ENCODE measurements at places on chromosomes 6 and 20. TPM values are rescaled to one million over a fixed set of nuclear protein-coding genes. Genes with fewer than 3 reads are reported as not detected.

The SYCP2 gene
- total RNA-seq, result 1.2 TPM

The RNF182 gene
- total RNA-seq, result 3.6 TPM

DNA sequence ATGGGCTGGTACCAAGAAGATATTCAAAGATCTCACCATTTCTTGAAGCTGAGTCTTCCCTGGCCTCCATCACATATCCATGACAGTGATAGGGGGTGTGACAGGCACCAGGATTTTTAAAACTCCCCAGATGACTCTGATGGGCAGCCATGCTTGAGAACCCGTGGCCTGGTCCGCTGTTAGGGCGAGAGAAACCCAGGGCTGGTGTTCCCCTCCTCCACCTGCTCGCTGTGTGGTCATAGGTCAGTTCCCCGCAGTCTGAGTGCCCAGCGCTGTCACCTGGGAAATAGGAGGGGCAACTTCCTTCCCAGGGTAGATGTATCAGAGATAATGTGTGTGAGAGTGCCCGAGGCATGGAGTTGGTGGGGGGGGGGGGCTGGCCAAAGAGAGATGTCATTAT, 50.9 kb downstream of the TMEM242 start:
- no peak overlapping the region for H3K27ac ChIP-seq
- DNase-seq, result peak; percentile 45
- H3K36me3 ChIP-seq, result no peaks in the 10 kb centered on the region
- peaks cover 2% of the 10 kb centered on the region for H3K4me1 ChIP-seq
- H3K4me3 ChIP-seq, result no peak overlapping the region
- H3K27me3 ChIP-seq, result peaks cover 9% of the 10 kb centered on the region

The HLA-DRB1 gene
- 14.6 TPM for total RNA-seq

DNA sequence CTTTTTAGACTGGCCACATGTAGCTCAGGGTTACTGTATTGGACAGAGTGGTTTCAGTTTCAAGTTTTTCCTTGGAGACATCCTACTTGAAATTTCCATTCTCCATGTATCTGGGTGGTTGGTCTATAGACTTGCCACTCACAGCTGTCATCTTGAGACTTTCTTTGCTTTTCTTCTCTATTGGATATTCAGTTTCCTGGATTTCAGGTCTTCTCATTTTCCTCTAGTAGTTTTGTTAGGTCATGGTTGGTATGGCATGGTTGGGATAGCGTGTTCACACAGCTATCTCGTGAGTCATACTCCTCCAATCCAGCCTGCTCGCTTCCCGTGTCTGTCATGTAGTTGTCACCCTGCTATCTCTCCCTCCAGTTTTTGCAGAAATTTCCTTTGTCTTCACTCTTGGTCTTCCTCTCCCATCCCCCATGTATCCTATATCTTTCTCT, 48.3 kb downstream of the PTPN1 start:
- peaks cover 33% of the 10 kb centered on the region for H3K36me3 ChIP-seq
- no peak for DNase-seq
- no peak overlapping the region for H3K27ac ChIP-seq
- H3K4me1 ChIP-seq, result no peaks in the 10 kb centered on the region
- no peaks in the 10 kb centered on the region for H3K27me3 ChIP-seq

DNA sequence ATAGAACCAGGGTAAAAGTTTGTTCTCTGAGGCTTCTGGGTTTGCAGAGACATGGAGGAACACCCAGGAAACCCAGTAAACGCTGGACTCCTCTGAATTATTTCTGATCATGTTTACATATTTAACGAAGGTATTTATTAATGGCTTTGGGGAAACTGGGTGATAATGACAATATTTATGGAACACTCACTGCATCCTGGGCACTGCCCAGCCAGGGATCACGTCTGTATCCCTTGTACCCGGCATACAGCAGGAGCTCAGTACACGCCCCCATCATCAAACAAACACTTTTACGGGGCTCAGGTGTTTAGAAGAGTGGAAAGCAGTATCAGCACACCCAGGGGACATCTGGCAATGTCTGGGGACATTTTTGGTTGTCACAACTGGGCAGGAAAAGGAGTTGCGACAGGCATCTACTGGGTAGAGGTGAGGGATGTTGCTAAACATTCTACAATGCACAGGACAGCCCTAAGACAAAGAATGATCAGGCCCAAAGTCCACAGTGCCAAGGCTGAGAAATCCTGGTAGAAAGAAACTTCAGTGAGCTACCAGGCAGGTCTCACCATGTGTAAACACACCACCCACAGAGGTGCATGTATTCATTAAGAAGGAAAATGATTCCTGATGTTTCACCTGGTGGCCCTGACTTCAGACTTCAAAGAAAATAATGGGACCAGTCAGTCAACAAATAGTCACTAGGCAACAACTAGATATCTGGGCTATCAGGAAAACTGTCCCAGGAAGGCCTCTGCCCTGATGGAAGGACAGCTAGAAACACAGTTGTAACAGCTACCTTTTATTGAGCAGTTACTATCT, 35.3 kb downstream of the ZMYND8 start:
- H3K4me3 ChIP-seq, result no peak overlapping the region
- peak overlapping the region; percentile 41 for H3K27ac ChIP-seq
- peaks cover 27% of the 10 kb centered on the region for H3K4me1 ChIP-seq
- peaks cover 25% of the 10 kb centered on the region for H3K36me3 ChIP-seq

GRCh38 chr20:17445543-17445942, 85.6 kb downstream of the BFSP1 start:
- DNase-seq, result no peak
- no peak overlapping the region for H3K4me3 ChIP-seq
- H3K36me3 ChIP-seq, result no peaks in the 10 kb centered on the region
- H3K27me3 ChIP-seq, result no peaks in the 10 kb centered on the region

DNA sequence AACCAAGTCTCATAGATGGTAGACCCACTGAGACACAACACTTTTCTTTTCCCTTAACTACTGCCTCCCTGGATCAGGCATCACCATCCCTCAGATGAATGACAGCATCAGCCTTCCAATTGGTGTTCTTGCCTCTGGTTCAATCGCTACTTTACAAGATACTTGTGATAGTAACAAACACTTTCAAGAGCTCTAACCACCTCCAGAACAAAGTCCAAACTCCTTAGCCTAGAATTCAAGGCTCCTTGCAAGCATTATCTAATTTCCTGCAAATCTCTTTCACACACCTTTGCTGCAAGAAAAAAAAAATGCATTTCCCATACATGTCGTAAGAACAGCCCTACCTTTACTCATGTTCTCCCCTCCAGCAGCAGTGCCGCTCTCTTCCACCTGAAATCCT, 33.1 kb downstream of the RALGAPA2 start:
- H3K4me3 ChIP-seq, result no peak overlapping the region
- peaks cover 5% of the 10 kb centered on the region for H3K36me3 ChIP-seq
- H3K27me3 ChIP-seq, result no peaks in the 10 kb centered on the region
- no peak overlapping the region for H3K27ac ChIP-seq

DNA sequence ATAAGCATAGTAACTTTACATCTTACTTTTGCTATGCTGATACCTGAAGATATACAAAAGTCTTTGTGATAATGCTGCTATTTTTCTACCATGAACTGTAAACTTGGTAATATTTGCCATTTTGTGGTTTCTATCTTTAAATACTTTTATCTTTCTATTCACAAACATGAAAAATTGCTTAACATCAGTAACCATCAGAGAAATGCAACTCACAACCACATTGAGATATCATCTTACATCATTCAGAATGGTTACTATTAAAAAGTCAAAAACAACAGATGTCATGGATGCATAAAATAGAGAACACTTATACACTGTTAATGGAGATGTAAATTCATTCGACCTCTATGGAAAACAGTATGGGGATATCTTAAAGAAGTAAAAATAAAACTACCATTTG, 112.0 kb downstream of the TRDN start:
- no peaks in the 10 kb centered on the region for H3K27me3 ChIP-seq
- no peak for DNase-seq

GRCh38 chr6:80472271-80472670, 365.8 kb downstream of the BCKDHB start:
- no peak overlapping the region for H3K27ac ChIP-seq
- no peaks in the 10 kb centered on the region for H3K4me1 ChIP-seq
- no peaks in the 10 kb centered on the region for H3K36me3 ChIP-seq
- H3K27me3 ChIP-seq, result no peaks in the 10 kb centered on the region
- no peak for DNase-seq
- H3K4me3 ChIP-seq, result no peak overlapping the region

DNA sequence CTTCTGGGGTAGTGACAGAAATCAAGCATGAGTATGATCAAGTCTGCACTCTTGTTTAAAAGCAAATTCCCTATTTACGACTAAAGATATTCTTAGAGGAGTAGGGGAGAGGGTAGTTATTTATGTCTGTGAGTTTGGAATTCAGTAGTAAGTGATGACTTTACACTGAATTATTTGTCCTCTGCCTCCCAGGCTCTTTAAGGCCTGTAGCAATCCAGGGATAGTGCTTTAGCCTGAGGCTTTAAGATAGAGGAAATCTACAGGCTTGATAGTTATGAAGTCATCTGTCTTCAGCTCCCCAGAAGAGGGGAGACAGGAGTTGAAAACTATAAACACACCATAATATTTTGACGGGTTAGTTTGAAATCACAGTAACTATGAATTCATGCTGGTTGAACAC, 664.5 kb downstream of the EPM2A start:
- no peak overlapping the region for H3K27ac ChIP-seq
- H3K4me1 ChIP-seq, result no peaks in the 10 kb centered on the region
- H3K36me3 ChIP-seq, result no peaks in the 10 kb centered on the region
- no peak for DNase-seq

- H3K4me3 ChIP-seq, result no peak overlapping the region
- H3K27me3 ChIP-seq, result no peaks in the 10 kb centered on the region
- H3K36me3 ChIP-seq, result peaks cover 46% of the 10 kb centered on the region
- H3K4me1 ChIP-seq, result no peaks in the 10 kb centered on the region
- no peak overlapping the region for H3K27ac ChIP-seq
These were observed 87.5 kb downstream of the SYNJ2 start for GRCh38 chr6:158068893-158069799.

- peak; percentile 57 for DNase-seq
- H3K36me3 ChIP-seq, result no peaks in the 10 kb centered on the region
- no peak overlapping the region for H3K4me3 ChIP-seq
- no peaks in the 10 kb centered on the region for H3K27me3 ChIP-seq
- no peaks in the 10 kb centered on the region for H3K4me1 ChIP-seq
These were observed 4.3 kb downstream of the OR2J3 start for GRCh38 chr6:29112135-29112534.

DNA sequence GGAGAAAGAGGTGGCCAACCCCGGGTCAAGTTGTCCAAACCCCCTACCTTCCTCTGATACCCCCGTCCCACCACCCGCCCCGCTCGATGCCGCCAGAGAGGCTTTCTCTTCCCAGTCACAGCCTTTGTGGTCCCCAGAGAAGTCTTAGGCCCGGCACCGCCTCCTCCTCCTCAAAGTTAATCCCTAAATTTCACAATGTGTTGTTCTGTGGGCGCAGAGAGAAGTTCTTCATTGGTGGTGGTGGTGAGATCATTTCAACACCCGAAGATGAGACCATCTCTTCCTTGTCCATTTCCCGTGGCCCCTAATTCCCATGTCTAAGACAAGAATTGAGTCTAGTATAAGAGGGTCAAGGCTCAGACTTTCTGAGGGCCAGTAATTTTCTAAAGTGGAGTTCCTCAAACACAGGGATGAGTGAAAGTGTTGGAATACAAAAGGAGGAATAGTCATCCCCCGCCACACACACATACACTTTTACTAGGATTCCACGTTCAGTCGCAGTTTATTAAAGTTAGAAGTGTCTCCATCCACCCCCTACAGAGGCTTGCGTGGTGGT, 10.4 kb downstream of the TRIM31 start:
- H3K36me3 ChIP-seq, result no peaks in the 10 kb centered on the region
- peak overlapping the region; percentile 76 for H3K4me3 ChIP-seq
- H3K27ac ChIP-seq, result no peak overlapping the region
- H3K4me1 ChIP-seq, result no peaks in the 10 kb centered on the region

DNA sequence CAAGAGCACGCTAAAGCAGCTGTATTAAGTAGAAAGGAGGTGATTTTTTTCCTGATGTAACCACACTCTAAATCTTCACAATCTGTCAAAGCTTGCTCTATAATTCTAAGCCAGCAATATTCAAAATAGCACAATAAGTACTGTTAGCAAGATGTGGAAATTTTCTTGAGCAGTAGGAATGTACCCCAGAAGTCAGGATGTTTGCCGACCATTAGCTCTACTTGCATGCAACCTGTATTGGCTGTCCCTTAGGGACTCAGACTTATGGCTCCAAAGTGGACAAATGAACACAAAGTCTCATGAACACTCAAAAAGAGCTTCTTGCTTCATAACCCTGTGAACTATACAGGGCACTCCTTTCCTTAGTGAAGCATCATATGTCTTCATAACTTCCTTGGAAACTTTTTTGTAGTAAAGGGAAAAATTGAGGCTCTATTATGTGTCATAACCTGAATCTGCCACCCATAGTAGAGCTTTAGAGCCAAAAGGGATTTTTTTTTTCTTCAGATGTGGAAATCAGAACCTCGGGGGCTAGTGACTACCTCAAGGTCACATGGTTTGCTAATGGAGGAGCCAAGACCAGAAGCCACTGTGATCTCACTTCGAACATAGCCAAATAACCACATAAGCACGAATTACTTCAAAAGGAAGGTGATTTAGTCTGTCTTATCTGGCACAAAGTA, 54.5 kb downstream of the ADGRG6 start:
- no peak overlapping the region for H3K27ac ChIP-seq
- no peak for DNase-seq
- H3K4me1 ChIP-seq, result no peaks in the 10 kb centered on the region
- no peaks in the 10 kb centered on the region for H3K27me3 ChIP-seq
- no peak overlapping the region for H3K4me3 ChIP-seq

GRCh38 chr6:39980839-39981580, 46.7 kb upstream of the MOCS1 start:
- peaks cover 9% of the 10 kb centered on the region for H3K27me3 ChIP-seq
- H3K4me1 ChIP-seq, result peaks cover 5% of the 10 kb centered on the region
- H3K4me3 ChIP-seq, result no peak overlapping the region
- DNase-seq, result peak; percentile 71

- no peak overlapping the region for H3K4me3 ChIP-seq
- DNase-seq, result no peak
- H3K27me3 ChIP-seq, result no peaks in the 10 kb centered on the region
- peaks cover 20% of the 10 kb centered on the region for H3K4me1 ChIP-seq
- no peak overlapping the region for H3K27ac ChIP-seq
These were observed 374.1 kb upstream of the CITED2 start for GRCh38 chr6:139748353-139749146.

- no peaks in the 10 kb centered on the region for H3K4me1 ChIP-seq
- no peak overlapping the region for H3K27ac ChIP-seq
- no peak for DNase-seq
- H3K27me3 ChIP-seq, result no peaks in the 10 kb centered on the region
- H3K4me3 ChIP-seq, result no peak overlapping the region
These were observed 16.6 kb upstream of the ZNF831 start for GRCh38 chr20:59146780-59147565.

- DNase-seq, result no peak
- H3K36me3 ChIP-seq, result no peaks in the 10 kb centered on the region
- no peaks in the 10 kb centered on the region for H3K4me1 ChIP-seq
These were observed 263.1 kb upstream of the ZFP64 start for GRCh38 chr20:52454660-52455059.

The DNAH8 gene
- not detected for total RNA-seq

DNA sequence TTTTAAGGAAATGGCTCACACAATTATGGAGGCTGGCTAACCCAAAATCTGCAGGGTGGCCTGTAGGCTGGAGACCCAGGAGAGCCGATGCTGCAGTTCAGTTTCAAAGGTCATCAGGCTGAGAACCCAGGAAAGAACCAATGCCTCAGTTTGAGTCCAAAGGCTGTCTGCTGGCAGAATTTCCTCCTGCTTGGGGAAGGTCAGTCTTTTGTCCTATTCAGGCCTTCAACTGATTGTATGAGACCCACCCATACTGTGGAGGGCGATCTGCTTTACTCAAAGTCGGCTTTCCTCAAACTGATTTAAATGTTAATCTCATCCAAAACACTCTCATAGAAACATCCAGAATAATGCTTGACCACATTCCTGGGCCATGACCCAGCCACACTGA, 189.7 kb upstream of the CDYL start:
- no peaks in the 10 kb centered on the region for H3K36me3 ChIP-seq
- no peak overlapping the region for H3K4me3 ChIP-seq
- no peak overlapping the region for H3K27ac ChIP-seq
- H3K27me3 ChIP-seq, result no peaks in the 10 kb centered on the region
- no peak for DNase-seq

The SMIM29 gene
- 8.2 TPM for total RNA-seq

Data from endodermal cell (in vitro differentiated cells).